ENCODE measurements at places on chromosomes 12 and 14.

DNA sequence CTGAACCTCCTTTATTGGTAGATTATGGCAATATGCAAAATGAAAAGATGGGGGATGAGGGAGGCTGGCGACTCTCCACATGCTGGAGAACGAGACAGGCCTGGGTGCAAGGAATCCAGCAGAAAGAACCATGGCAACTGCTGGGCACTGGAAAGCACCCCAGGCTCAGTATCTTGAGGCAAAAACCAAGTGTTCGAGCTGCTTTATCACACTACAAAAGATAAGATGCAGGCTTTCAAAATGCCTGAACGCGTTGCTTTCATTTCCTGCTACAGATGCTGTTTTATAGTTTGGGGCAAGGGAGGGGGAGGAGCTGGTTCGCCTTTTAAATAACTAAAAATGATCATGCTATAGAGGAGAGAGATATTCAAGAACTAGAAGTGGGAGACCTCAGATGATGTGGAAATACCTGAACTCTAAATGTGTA lies 38.9 kb downstream of the NIN start:
- H3K27me3 ChIP-seq, result no peaks in the 10 kb centered on the region
- H3K36me3 ChIP-seq, result peaks cover 4% of the 10 kb centered on the region
- no peak overlapping the region for H3K27ac ChIP-seq
- peaks cover 22% of the 10 kb centered on the region for H3K4me1 ChIP-seq
- no peak for DNase-seq

- peaks cover 4% of the 10 kb centered on the region for H3K4me1 ChIP-seq
- no peaks in the 10 kb centered on the region for H3K27me3 ChIP-seq
- H3K4me3 ChIP-seq, result no peak overlapping the region
- no peak overlapping the region for H3K27ac ChIP-seq
These were observed 1.8 kb upstream of the CDK17 start for GRCh38 chr12:96402061-96402460.

- DNase-seq, result no peak
- H3K36me3 ChIP-seq, result no peaks in the 10 kb centered on the region
- peaks cover 5% of the 10 kb centered on the region for H3K4me1 ChIP-seq
- no peak overlapping the region for H3K4me3 ChIP-seq
- H3K27ac ChIP-seq, result no peak overlapping the region
- no peaks in the 10 kb centered on the region for H3K27me3 ChIP-seq
These were observed 248.6 kb downstream of the BTG1 start for GRCh38 chr12:91897025-91897515.

DNA sequence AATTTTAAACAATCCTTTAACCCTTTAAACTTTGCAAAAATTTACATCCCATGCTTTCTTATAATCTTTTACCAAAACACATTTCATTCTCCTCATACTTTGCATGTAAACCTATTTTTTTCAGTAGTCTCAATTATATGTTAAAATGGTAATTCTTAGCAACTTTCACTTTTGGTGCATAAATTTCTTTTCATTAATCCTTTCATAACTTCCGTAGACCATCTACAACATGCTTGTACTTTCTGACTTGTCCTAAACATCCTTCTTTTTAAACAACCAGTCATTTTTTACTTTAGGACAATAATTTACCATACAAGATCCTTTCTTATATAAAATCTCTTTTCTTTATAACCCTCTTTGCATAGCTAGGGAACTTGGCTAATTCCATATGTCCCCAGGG lies 19.5 kb downstream of the CCDC91 start:
- H3K4me3 ChIP-seq, result no peak overlapping the region
- no peak for DNase-seq
- no peaks in the 10 kb centered on the region for H3K4me1 ChIP-seq
- no peak overlapping the region for H3K27ac ChIP-seq
- peaks cover 5% of the 10 kb centered on the region for H3K36me3 ChIP-seq

- H3K4me1 ChIP-seq, result no peaks in the 10 kb centered on the region
- H3K27me3 ChIP-seq, result no peaks in the 10 kb centered on the region
- H3K36me3 ChIP-seq, result no peaks in the 10 kb centered on the region
- no peak for DNase-seq
- H3K4me3 ChIP-seq, result no peak overlapping the region
These were observed 26.9 kb downstream of the ZDHHC17 start for GRCh38 chr12:76790564-76791552.

DNA sequence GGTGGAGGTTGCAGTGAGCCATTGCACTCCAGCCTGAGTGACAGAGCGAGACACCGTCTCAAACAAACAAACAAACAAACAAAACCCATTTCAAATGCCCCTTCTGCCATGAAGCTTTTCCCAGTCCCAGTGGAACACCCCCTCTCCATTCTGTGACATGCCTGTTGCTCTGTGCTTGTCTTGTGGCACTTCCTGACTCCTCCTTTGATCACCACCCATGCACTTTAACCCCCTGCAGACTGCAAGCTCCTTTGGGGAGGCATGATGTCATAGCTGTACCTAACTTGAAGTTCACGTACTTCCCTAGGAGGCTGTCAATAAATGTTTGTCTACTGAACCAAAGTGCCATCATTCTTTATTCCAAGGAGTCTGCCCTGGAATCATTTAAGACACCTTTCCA lies 64.7 kb downstream of the TMCC3 start:
- DNase-seq, result no peak
- no peak overlapping the region for H3K4me3 ChIP-seq
- no peaks in the 10 kb centered on the region for H3K27me3 ChIP-seq
- no peak overlapping the region for H3K27ac ChIP-seq
- no peaks in the 10 kb centered on the region for H3K36me3 ChIP-seq
- peaks cover 23% of the 10 kb centered on the region for H3K4me1 ChIP-seq

DNA sequence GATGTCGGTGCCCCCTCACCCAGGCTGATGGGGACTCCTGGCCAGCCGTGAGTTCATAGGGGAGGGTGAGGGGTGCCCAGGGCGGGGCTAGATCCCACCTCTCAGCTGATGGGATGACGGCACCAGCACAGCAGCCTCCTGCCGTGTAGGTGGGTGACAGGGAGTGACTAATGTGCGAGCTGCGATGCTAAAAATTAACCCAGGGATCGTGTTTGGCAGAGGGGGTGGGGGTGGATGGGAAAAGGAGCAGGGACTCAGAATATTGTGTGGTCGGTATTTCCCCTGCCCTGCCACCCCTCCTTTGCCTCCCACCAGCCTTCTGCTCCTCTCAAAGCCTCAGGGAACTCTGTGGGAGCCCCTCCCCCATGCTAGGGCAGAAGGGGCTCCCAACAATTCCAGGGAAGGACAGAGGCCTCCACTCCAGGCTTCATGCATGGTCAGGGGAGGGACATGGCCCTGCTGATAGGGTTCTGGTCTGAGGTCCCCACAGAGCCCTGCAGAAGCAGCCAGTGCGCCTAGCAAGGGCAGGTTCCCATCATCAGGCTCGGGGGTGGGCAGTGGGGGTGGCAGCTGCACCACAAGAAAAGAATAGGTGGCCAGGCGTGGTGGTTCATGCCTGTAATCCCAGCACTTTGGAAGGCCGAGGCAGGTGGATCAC lies 12.5 kb downstream of the TAMALIN start:
- H3K36me3 ChIP-seq, result peaks cover 7% of the 10 kb centered on the region
- no peak for DNase-seq
- peaks cover 12% of the 10 kb centered on the region for H3K4me1 ChIP-seq
- no peak overlapping the region for H3K27ac ChIP-seq
- H3K27me3 ChIP-seq, result peaks cover 20% of the 10 kb centered on the region

DNA sequence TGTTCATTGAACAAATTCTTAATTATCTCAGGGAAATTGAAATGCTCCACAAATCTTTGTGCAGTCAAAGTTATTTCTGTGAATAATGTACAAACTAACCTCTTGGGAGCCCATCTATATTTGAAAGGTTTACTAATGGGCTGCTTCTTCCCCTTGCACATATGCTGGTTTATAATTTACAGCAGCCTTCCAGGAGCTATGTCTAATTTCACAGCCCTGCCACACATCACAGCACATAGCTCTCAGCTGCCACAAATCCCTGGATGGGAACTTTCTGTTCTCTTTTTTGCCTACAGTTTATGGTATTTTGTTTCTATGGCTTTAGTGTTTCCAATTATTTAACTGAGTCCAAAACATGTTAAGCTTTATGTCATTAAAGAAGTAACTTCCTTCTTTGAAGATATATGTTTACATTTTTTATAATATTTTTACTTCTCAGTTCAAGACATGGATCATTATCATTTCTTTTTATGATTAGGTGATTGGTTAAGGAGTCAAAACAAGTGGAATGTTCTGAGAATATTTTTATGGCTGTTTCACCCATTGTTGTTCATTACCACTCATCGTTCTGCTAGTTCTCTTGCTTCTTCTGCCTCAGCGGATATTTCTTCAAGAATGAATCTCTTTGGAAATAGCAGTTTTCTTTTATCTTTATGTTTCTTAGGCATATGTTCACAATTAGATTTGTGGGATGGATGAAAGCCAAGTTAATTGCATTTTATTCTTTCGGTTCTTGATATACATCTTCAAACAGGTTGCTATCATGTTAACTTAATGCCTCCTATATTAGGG lies 475.6 kb upstream of the MIS18BP1 start:
- no peak overlapping the region for H3K4me3 ChIP-seq
- no peak for DNase-seq
- H3K27ac ChIP-seq, result no peak overlapping the region
- H3K27me3 ChIP-seq, result no peaks in the 10 kb centered on the region
- H3K4me1 ChIP-seq, result no peaks in the 10 kb centered on the region

- no peak overlapping the region for H3K27ac ChIP-seq
- no peak for DNase-seq
- no peaks in the 10 kb centered on the region for H3K36me3 ChIP-seq
These were observed 2.3 kb upstream of the ITGA5 start for GRCh38 chr12:54421175-54421878.
